Kidney tubule cell (primary cell): ENCODE measurements at places on chromosomes 16 and 17.

DNA sequence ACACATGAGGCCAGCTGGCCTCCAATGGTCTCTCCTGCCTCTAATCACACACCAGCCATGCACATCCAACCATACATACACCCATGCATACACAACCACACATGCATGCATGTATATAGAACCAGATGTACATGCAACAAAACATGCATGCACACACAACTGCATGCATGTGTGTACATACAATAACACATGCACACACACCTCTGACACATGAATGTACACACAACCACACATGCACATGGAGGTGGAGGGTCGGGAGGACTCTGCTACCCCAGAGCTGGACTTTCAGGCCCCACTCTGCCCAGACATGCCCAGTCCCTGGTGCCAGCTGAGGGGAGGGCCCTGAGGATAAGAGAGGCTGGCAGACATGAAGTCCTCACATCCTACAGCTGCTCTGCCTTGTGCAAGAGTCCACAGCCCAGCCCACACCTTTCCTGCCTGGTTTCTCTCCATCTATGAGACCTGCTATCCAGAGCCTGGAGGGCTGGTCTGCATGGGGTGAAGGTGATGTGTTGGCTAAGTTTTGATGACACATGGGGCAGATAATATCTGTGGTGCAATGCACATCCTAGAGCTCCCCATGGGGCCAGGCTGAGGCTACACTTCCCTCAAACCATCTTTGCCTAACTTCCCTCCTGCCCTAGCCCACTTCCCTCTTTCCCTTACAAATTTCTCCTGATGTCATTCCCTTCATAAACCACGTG, 50.9 kb upstream of the SDK2 start:
- no peak for DNase-seq

- peak; percentile 71 for DNase-seq
These were observed 79.0 kb downstream of the RPA1 start for GRCh38 chr17:1908699-1909309.

DNA sequence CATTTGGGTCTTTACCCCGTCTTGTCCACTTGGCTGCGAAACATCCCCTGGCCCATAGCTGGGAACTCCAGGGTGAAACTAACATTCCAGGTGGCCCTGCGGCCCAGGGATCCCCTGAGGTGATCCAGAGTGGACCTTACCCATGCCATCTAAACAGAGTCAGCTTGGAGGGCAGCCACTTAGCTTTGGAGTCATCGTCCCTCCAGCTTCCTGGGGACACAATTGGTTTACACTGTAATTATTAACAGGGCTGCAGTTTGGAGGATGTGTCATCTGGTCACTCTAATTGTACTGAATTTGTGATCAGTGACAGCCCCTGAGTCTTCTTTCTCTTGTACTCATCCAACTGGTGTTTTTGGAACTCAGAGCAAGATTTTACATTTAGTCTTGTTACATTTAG, 149.9 kb downstream of the ENGASE start:
- DNase-seq: peak; percentile 62

DNA sequence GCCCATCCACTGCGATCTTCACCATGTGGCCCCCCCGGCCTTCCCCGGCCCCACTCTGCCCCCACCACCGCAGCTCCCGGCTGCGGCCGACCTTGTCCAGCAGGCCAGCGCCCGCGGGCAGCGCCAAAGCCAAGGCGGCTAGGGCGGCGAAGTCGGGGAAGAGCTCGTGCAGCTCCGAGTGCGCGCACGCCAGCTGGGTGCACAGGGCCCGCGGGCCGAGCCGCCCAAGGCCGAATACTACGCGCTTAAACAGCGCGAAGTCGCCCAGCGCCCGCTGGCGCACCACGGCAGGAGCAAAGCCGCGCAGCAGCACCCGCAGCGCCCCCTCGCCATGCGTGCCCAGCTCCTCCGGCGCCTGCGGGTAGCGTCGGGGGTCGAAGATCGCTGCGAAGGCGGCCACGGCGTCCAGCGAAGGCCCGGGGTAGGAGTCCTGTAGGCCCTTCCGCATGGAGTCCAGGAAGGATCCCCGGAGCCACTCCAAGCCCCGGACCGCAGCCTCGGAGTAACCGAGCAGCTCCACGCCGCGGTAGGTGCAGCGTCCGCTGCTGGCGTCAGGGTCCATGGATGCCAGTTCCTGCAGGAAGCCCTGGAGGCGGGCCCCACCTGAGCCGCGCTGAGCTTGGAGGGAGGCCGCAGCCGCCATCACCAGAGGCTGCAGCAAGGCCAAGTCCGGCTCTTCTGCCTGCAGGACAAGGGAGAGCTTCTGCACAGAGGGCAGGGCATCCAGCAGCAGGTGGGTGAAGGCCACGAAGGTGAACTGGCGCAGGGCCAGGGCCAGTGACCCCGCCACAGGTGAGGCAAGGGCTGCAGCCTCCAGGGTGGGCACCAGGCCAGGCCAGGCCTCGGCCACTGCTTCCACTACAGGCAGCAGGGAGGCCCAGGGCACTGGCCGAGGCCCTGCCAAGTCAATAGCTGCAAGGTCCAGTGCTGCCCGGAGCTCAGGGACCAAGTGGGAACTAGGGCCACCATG, 10.3 kb downstream of the C17orf113 start:
- DNase-seq: no peak

- no peak for DNase-seq
These were observed 14.5 kb upstream of the RNF222 start for GRCh38 chr17:8412089-8412488.

- no peak for DNase-seq
These were observed 69.0 kb downstream of the TBC1D16 start for GRCh38 chr17:79966681-79967080.

GRCh38 chr17:75826561-75827307, 17.5 kb downstream of the UNC13D start:
- DNase-seq: no peak

DNA sequence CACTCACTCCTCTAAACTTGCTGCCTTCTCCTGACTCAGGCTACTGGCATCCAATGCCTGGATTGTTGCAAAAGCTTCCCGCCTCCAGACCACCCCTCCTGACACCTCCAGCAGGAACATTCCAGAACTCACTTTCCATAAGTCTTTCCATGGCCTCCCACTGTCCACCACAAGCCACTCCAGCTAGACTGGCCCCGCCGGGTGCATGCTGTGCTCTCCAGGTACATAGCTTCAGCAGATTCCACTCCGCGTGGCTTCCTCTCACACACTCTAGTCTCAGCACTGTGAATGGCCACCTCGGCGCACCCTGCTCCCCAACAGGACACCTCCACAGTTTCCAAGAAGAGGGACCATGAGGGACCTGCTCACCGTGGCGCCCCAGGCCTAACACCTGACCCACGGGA, 25.9 kb upstream of the FAAP100 start:
- DNase-seq: peak; percentile 47

- DNase-seq: no peak
These were observed 43.1 kb downstream of the ANKFY1 start for GRCh38 chr17:4220655-4221054.

GRCh38 chr16:51822471-51822870, 671.4 kb upstream of the SALL1 start:
- peak; percentile 15 for DNase-seq
